Progenitor cell of endocrine pancreas (in vitro differentiated cells): ENCODE measurements at places on chromosomes 2 and 18. TPM values are rescaled to one million over a fixed set of nuclear protein-coding genes. Genes with fewer than 3 reads are reported as not detected.

DNA sequence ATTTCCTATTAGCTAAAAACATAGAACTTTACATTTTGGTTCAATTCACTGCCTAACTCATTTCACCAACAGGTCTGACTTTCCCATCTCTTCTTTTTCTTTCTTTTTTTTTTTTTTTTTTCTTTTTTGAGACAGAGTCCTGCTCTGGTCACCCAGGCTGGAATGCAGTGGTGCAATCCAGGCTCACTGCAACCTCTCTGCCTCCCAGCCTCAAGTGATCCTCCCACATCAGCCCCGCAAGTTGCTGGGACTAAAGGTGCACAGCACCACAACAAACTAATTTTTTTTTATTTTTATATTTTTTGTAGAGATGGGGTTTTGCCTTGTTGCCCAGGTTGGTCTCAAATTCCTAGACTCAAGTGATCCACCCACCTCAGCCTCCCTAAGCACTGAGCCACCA is 57.8 kb upstream of the HNRNPA3 start:
- H3K4me1 ChIP-seq = no peaks in the 10 kb centered on the region
- no peak overlapping the region for H3K4me3 ChIP-seq
- H3K27ac ChIP-seq = no peak overlapping the region
- no peaks in the 10 kb centered on the region for H3K36me3 ChIP-seq
- peaks cover 23% of the 10 kb centered on the region for H3K27me3 ChIP-seq

GRCh38 chr2:156006721-156007618 is 325.6 kb downstream of the NR4A2 start:
- H3K4me1 ChIP-seq = peaks cover 4% of the 10 kb centered on the region
- peaks cover 11% of the 10 kb centered on the region for H3K36me3 ChIP-seq
- no peak overlapping the region for H3K27ac ChIP-seq
- no peak for DNase-seq
- no peaks in the 10 kb centered on the region for H3K27me3 ChIP-seq
- no peak overlapping the region for H3K4me3 ChIP-seq

DNA sequence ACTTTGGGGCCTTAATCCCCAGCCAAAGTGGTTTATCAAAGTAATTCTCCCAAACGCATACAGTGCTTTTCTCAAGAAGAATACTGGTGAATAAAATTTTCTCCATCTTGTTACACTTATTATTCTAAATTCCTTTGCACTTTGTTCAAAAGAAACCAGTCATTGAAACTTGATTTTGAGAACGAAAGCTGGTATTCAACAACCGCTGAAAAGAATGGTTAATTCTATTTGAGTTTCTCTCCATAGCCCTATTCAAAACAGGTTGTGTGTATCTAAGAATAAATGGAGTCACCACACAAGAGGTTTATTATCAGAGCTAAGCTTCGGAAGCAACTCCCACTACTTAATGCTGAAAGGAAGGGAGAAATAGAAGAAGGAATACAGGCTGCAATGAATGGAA is 117.7 kb downstream of the C1D start:
- peaks cover 13% of the 10 kb centered on the region for H3K4me1 ChIP-seq
- peaks cover 5% of the 10 kb centered on the region for H3K36me3 ChIP-seq
- no peaks in the 10 kb centered on the region for H3K27me3 ChIP-seq
- H3K4me3 ChIP-seq = no peak overlapping the region
- H3K27ac ChIP-seq = no peak overlapping the region

Gene KLF11
- 3.5 and 4.6 TPM in 2 replicates for total RNA-seq

GRCh38 chr2:101696272-101697123 is 1.0 kb upstream of the MAP4K4 start:
- no peak for DNase-seq
- H3K36me3 ChIP-seq = peaks cover 4% of the 10 kb centered on the region
- peak overlapping the region; percentile 98 for H3K27ac ChIP-seq
- H3K4me1 ChIP-seq = peaks cover 8% of the 10 kb centered on the region
- H3K27me3 ChIP-seq = peaks cover 7% of the 10 kb centered on the region
- peak overlapping the region; percentile 88 for H3K4me3 ChIP-seq

DNA sequence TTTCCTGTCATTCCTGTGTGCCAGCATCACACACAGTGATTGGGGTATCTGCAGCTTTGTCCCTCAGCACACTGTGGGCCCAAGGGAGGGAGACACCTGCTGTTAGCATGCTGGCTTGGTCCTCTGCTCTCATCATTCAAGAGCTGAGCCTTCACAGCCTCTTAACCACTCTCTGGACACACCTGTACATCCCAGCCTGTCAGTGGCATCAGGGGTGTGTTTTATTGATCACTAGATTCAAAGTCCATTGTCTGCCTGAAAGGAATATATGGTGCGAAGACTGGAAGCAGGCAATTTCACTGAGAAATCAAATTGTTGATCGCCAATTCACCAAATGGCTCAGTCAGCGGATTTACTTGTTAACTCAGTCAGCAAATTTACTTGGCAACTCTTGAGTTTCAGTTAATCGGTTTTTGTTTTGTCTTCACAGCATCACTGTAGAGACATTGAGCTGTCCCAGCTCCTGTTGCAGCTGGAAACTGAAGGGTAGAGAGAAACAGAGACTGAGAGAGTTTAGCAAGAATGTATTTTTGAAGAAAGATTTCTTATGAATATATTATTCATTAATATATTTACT is 56.3 kb upstream of the TMEM200C start:
- peaks cover 1% of the 10 kb centered on the region for H3K4me1 ChIP-seq
- H3K36me3 ChIP-seq = no peaks in the 10 kb centered on the region
- H3K27ac ChIP-seq = no peak overlapping the region
- H3K4me3 ChIP-seq = no peak overlapping the region
- DNase-seq = no peak

Gene DNAJC27
- total RNA-seq = 11.3 and 12.3 TPM in 2 replicates

Gene SERPINB4
- not detected in 2 replicates for total RNA-seq

Gene COL4A3
- 0.09 and 0.34 TPM in 2 replicates for total RNA-seq

Gene DLGAP1
- total RNA-seq = 16.7 and 18.3 TPM in 2 replicates

DNA sequence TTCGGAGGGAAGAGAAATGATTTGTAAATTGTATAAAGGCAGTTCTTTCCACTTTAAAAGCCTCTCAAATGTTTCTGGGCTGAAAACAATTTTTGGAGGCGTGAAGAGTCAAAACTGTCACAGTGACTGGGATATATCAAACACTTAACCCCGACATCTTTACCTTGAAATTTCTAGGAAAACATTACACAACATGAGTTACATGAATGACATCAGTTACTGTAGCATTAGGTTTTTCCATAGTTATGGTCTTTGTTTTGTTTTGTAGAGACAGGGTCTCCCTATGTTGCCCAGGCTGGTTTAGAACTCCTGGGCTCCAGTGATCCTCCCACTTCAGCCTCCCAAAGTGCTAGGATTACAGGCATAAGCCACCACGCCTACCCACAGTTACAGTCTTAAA is 25.7 kb downstream of the MSH6 start:
- H3K36me3 ChIP-seq = peaks cover 31% of the 10 kb centered on the region
- no peak overlapping the region for H3K27ac ChIP-seq
- H3K4me1 ChIP-seq = no peaks in the 10 kb centered on the region
- no peak for DNase-seq
- H3K27me3 ChIP-seq = no peaks in the 10 kb centered on the region

DNA sequence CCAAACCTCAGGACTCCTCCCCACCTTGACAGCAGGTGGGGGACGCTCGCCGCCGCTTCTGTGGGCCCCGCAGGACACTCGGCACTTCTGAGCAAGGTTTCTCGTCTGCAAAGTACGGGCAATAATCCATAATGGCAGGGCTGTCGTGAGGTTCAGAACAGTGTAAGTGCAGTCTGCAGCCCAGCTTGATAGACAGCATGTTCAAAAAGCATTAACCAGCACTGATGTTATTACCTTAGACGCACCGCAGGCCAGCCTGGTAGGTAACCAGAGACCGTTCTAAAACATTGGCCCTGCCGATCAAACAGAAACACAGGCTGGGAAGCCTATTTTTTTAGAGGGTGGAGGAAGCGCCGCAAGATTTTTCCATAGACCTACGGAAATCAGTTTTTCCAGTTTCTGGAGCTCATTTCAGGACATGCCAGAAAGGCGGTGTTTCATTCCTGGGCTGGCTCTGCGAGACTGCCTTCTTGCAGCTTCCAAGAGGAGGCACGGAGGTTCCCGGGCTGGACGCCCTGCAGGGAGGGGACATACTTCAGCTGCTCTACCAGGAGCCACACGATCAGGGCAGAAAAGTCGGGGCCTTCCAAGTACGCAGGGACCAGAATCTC is 148.7 kb downstream of the TPO start:
- no peak overlapping the region for H3K4me3 ChIP-seq
- DNase-seq = no peak
- no peak overlapping the region for H3K27ac ChIP-seq
- H3K4me1 ChIP-seq = no peaks in the 10 kb centered on the region

DNA sequence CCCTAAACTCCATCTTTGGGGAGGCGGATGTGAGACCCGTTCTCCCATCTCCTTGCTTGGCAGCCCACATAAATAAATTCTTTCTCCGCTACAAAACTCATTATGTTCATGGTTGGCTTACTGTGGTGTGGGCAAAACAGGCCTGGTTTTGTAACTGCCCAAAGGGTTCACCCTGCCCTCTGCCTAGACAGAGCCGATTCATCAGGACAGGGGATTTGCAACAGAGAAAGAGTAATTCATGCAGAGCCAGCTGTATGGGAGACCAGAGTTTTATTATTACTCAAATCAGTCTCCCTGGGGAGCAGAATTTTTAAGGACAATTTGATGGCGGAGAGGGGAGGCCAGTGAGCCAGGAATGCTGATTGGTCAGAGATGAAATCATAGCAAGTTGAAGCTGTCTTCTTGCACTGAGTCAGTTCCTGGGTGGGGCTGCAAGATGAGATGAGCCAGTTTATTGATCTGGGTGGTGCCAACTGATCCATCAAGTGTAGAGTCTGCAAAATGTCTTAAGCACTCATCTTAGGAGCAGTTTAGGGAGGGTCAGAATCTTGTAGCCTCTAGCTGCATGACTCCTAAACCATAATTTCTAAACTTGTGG is 8.4 kb upstream of the RNF125 start:
- H3K4me3 ChIP-seq = no peak overlapping the region
- peak overlapping the region; percentile 8 for H3K27ac ChIP-seq

Gene TMEM37
- 17.4 and 18.9 TPM in 2 replicates for total RNA-seq

DNA sequence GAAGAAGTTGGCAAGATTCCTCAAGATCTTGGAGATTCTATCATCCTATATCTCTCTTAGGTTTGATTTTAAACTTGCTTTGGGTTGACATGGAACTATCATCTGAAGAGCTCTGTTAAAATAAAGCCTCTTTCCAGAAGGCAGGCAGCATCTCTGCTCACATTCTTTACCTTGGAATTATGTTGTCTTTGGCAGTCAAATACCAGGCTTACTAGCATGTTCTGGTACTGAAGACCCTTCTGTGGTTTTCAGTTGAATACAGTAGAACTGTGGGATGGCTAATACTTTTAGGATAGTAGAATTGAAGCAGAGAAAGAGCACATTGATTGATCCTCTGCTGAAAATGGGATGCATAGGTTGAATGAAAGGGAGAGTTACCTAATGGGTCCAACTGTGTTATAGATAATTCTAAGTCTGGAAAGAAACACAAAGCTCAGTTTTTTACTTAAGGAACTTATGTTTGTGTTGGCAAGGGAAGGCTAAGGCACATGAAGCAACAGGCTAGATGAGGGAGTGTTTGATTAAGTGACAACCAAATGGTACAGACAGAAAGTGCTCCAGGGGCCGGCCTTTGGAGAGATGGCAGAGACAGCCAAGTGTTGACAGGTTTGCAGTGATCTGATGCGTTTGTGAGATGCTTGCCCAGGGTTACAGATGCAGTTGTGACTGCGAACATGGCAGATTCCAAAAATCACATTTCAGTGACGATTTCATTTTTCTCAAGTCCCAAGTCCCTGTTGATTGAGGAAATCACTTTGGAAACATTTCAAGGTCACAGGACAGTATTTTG is 397.9 kb downstream of the MEIS1 start:
- DNase-seq = no peak
- H3K4me1 ChIP-seq = peaks cover 11% of the 10 kb centered on the region
- H3K27ac ChIP-seq = no peak overlapping the region
- no peak overlapping the region for H3K4me3 ChIP-seq

Gene LNPK
- 22.7 and 30.3 TPM in 2 replicates for total RNA-seq

DNA sequence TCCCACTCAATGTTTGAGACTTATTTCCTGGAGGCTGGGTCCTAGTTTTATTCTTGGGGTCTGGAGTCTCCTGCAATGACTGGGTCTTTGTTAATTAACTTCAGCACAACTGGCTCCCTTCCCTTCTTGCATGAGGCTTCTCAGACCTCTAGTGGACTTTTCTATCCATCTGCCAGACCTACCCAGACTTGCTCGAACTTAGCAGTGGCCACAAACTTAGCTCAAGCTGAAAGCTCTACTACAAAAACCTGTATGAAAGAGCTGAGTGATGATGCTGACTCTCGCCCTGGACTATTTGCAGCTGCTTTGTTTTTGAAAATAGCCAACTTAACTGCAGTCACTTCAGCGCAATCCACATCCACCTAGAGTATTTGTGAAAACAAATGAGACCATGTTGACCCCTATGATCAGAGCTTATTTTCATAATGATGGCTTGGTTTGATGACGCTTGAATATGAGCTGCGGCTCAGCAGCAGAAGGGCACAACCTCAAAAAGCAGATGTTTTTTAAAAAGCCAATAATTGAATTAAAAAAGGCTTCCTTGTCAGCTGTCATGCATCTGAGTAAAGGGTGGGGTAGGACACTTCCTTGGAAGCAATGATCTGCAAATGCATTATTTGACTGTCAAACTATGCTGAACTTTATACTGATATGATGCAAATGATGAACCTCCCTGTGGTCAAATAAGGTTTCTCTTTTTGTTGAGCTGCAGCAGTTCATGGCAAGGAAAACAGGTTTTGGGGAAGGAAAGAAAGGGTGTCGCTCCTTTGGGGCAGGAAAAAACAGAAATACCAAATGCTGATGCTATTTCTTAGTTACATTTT is 10.6 kb upstream of the ANXA4 start:
- peaks cover 29% of the 10 kb centered on the region for H3K4me1 ChIP-seq
- H3K4me3 ChIP-seq = no peak overlapping the region
- DNase-seq = no peak
- H3K36me3 ChIP-seq = no peaks in the 10 kb centered on the region
- H3K27me3 ChIP-seq = no peaks in the 10 kb centered on the region

GRCh38 chr2:6538607-6539006 is 327.1 kb downstream of the CMPK2 start:
- DNase-seq = no peak
- H3K4me3 ChIP-seq = no peak overlapping the region
- H3K4me1 ChIP-seq = peaks cover 28% of the 10 kb centered on the region
- H3K27ac ChIP-seq = no peak overlapping the region

DNA sequence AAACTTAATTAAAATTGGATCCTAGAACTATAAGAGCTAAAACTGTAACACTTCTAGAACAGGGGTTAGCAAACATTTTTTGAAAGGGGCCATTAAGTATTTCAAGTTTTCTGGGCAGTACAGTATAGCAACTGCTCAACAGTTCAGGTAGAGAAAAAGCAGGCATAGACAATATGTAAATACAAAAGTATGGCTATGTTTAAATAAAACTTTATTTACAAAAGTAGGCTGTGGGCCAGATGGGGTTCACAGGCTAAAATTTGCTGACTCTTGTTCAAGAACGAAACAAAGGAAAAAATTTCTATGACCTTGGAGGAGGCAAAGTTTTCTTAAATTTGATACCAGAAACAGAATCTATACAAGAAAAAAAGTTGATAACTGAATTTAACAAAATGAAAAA is 114.5 kb downstream of the MEMO1 start:
- no peaks in the 10 kb centered on the region for H3K27me3 ChIP-seq
- no peaks in the 10 kb centered on the region for H3K4me1 ChIP-seq
- H3K4me3 ChIP-seq = no peak overlapping the region
- H3K27ac ChIP-seq = no peak overlapping the region

GRCh38 chr2:85390941-85391669 is 19.1 kb downstream of the CAPG start:
- no peaks in the 10 kb centered on the region for H3K4me1 ChIP-seq
- peak; percentile 64 for DNase-seq
- no peak overlapping the region for H3K4me3 ChIP-seq
- no peaks in the 10 kb centered on the region for H3K27me3 ChIP-seq

- H3K36me3 ChIP-seq = no peaks in the 10 kb centered on the region
- H3K4me1 ChIP-seq = no peaks in the 10 kb centered on the region
- DNase-seq = no peak
- no peak within 1 kb of the TSS for H3K4me3 ChIP-seq
- H3K27me3 ChIP-seq = no peaks in the 10 kb centered on the region
Measured at GRCh38 chr18:9885170-9886004, at the start of gene TXNDC2. Gene TXNDC2, plus strand, starts transcription at chr18:9885973. Its CDS starts 708 bp downstream, at chr18:9886681.
